ENCODE measurements at places on chromosomes 3 and 15. TPM values are rescaled to one million over a fixed set of nuclear protein-coding genes. Genes with fewer than 3 reads are reported as not detected.

GRCh38 chr15:52780172-52780980 lies 9.8 kb downstream of the ONECUT1 start:
- H3K36me3 ChIP-seq: no peaks in the 10 kb centered on the region
- no peaks in the 10 kb centered on the region for H3K4me1 ChIP-seq
- DNase-seq: peak; percentile 76
- no peak overlapping the region for H3K27ac ChIP-seq
- no peak overlapping the region for H3K4me3 ChIP-seq

DNA sequence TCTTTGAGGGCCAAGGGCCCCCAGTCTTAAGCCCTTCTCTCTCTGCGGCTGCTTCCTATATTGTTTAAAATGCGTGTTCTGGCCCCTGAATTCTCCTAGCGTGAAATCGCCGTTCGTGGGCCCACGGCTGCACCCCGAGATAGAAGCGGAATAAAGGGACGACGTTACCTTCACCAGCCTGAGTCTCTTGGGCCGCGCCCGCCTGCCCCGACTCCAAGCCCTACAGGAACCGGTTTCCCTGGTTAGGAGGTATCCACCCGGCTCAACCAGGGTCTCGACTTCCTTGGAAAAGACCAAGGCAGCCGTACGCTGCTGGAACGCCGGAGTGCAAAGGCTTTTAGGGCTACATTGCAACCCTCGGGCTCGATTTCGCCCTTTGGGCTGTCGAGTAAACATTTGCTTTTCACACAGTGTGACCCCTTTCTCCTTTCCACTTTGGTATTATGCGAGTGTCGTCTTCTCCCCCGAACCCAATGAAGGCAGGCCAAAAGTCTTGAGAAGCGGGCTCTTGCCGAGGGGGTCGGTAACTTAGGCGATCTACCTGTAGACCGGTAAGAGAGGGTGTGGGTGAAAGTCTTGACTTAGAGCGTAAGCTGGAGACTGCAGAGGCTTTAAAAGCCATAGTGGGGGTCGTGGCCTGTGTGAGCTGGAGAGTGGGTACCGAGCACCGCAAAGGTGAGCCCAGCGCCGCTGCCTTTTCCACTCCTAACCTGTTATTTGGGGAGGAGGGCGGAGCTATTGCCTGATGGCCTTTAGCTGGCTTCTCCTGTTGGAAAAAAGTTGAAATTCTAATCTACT lies 2.0 kb downstream of the TRIM71 start:
- H3K4me1 ChIP-seq: no peaks in the 10 kb centered on the region
- no peak overlapping the region for H3K27ac ChIP-seq
- H3K4me3 ChIP-seq: no peak overlapping the region
- DNase-seq: no peak

GRCh38 chr3:184362668-184363546 lies 1.4 kb downstream of the POLR2H start:
- peak; percentile 99 for DNase-seq
- no peaks in the 10 kb centered on the region for H3K27me3 ChIP-seq
- peak overlapping the region; percentile 84 for H3K4me3 ChIP-seq
- peak overlapping the region; percentile 94 for H3K27ac ChIP-seq
- H3K4me1 ChIP-seq: peaks cover 21% of the 10 kb centered on the region

DNA sequence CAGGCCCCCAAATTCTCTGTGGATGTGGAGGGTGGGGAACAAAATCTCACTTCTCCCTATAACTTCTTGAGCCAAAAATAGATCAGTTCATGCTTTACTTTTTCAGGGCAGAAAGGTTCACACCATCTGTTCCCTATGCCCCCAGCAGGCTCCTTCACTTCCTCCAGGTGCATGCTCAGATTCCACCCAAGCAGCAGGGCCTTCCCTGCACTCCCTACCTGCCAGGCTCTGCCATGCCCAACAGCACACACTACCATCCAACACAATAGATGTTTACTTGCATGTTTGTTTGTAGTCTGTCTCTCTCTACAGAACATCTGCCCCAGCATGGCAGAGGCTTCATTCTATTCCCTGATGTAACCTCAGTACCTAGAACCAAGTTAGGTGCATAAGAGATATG lies 43.3 kb downstream of the GABRB3 start:
- no peak for DNase-seq
- H3K4me1 ChIP-seq: no peaks in the 10 kb centered on the region
- no peak overlapping the region for H3K4me3 ChIP-seq
- no peaks in the 10 kb centered on the region for H3K27me3 ChIP-seq
- H3K36me3 ChIP-seq: no peaks in the 10 kb centered on the region

DNA sequence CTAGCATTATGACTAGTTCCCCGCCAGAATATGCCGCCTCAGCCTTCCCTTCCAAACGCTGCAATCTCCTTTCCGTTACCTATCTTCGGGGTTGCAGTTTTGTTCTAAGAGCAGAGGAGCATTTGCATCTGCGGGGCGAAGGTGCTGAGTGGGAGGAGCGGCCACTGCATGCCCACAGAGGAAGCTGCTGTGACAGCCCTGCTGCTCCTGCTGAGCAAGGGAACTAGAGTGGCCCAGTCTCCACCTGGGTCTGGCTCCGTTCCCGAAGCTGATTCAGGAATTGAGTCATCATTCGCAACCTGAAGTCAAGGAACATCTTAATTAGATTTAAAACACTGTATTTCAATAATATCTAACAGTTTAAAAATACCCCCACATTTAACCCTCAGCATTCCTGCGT lies 98.2 kb upstream of the TJP1 start:
- H3K4me1 ChIP-seq: peaks cover 88% of the 10 kb centered on the region
- peak; percentile 97 for DNase-seq
- H3K36me3 ChIP-seq: no peaks in the 10 kb centered on the region
- peak overlapping the region; percentile 82 for H3K27ac ChIP-seq
- H3K4me3 ChIP-seq: peak overlapping the region; percentile 61

DNA sequence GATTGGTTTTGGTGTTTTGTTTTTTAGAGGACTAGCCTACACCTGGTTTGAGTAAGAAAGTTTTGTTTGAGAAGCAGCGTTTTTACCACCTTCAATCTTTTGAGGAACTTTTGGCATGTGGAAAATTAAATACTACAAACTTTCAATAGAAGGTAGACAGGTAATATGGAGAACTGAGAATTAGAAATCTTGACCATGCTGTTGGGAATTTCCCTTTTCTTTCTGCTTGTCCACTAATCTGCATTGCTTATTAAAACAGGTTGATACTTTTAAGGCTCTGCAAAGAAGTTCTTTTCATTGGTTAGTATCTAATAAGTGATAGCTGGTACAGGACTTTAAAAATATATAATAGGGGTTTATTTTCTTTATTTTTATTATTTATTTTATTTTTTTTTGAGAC lies 31.9 kb downstream of the UBE2E1 start:
- no peak overlapping the region for H3K27ac ChIP-seq
- no peaks in the 10 kb centered on the region for H3K27me3 ChIP-seq
- H3K36me3 ChIP-seq: peaks cover 2% of the 10 kb centered on the region

- no peak overlapping the region for H3K4me3 ChIP-seq
- H3K27ac ChIP-seq: peak overlapping the region; percentile 27
- peak; percentile 61 for DNase-seq
- H3K27me3 ChIP-seq: no peaks in the 10 kb centered on the region
- H3K4me1 ChIP-seq: peaks cover 16% of the 10 kb centered on the region
These were observed 63.6 kb upstream of the ARL8B start for GRCh38 chr3:5058471-5058951.

DNA sequence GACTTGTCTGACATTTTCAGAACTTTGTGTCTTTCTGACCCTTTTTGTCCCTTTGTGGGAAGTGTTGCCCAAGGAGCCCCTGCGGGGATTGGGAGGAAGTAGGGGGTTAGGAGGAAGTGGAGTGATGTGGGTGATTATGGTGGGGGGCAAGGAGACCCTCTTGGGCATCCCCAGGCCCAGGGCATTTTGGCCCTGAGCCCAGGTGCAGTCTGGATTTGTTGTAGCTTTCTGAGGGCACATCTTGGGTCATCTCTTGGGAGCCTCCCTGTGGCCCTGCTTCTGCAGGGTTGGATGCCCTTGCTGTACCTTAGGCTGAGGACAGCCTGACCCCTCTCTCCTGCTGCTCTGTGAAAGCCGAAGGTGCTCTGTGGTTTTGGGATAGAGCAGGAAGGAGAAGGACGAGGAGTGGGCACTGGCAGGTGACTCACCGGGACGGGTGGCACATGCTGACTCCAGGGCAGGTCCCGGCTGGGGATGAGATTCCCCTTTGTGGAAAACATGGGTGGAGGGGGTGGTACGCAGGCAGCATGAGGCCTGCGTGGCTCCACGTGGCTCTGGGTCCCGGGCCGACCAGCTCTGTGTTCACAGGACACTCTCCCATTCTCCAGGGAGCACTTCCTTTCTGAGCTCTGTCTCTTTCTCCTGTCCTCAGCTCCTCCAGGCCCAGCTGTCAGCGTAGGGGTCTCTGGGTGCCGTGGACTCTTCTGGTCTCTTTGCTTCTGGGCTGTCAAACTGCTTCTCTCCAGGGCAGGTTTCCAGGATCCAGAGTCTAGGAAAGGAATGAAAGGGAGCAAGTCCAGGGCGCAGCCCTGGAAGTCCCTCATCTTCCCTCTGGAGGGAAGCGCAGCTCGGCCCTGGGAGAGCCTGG lies 11.8 kb downstream of the CD276 start:
- H3K4me3 ChIP-seq: no peak overlapping the region
- peak; percentile 23 for DNase-seq
- H3K27me3 ChIP-seq: no peaks in the 10 kb centered on the region
- H3K27ac ChIP-seq: peak overlapping the region; percentile 84
- H3K36me3 ChIP-seq: peaks cover 11% of the 10 kb centered on the region

TM4SF18 gene
- 0.40 TPM for total RNA-seq

- H3K4me1 ChIP-seq: no peaks in the 10 kb centered on the region
- no peaks in the 10 kb centered on the region for H3K36me3 ChIP-seq
- H3K4me3 ChIP-seq: no peak overlapping the region
- no peak for DNase-seq
- peaks cover 10% of the 10 kb centered on the region for H3K27me3 ChIP-seq
These were observed 72.3 kb upstream of the GAP43 start for GRCh38 chr3:115551016-115551415.
